Tibial nerve (tissue), 4 donors: ENCODE measurements at places on chromosomes 16 and 17.

GRCh38 chr17:59762049-59762823, 54.8 kb downstream of the VMP1 start:
- no peak for DNase-seq

- DNase-seq = no peak
Measured at GRCh38 chr17:36485805-36486203, 677 bp upstream of the ZNHIT3 start.

GRCh38 chr17:80650751-80651518, 106.3 kb downstream of the RPTOR start:
- DNase-seq = no peak

DNA sequence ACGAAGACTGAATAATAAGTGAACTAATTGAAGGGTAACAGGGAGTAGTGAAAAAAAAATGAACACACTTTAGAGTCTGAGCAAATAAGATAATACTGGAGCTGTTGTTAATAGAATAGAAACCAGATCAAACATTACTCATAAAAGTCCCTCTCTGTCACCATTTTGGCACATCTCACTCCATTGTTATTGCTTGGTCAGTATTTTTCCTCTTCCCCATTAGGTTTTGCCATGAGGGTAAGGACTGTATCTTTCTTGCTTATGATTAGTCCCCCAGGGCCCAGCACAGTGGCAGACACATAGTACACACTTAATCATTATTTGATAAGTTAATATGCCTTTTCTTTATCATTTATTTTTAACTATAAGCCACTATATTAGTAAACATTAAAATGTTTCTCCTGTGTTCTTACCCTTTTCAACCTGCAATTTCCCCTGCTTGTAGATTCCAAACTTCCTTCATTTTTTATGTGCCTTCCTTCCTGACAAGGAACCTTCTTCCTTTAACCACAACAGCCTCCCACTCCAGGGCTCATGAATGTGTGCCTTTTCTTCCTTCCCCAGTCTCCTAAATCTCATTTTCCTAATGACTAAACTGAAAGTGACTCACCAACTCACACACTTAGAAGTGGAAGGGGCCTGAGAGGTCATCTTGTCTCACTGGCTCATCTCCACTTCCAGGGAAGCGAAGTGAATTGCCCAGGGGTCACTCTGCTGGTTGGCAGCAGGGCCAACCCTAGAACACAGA, 88.2 kb upstream of the HAS3 start:
- DNase-seq = no peak

- DNase-seq = no peak
Measured at GRCh38 chr17:45989759-45990158, 9.3 kb upstream of the STH start.
